ENCODE measurements at places on chromosomes 2 and 18. TPM values are rescaled to one million over a fixed set of nuclear protein-coding genes. Genes with fewer than 3 reads are reported as not detected.

The SKA1 gene
- 4.8 TPM for total RNA-seq

The TMEM163 gene
- 35.7 TPM for total RNA-seq

The DSC2 gene
- 8.3 TPM for total RNA-seq

The ZNF396 gene
- 6.8 TPM for total RNA-seq

The BOK gene
- 15.5 TPM for total RNA-seq

The CTNNA2 gene
- 117 TPM for total RNA-seq

The MAPRE3 gene
- total RNA-seq = 21.2 TPM

The ASPRV1 gene
- 4.9 TPM for total RNA-seq

The CNRIP1 gene
- total RNA-seq = 55.9 TPM

The RABL2A gene
- total RNA-seq = 10.4 TPM

The DLGAP1 gene
- total RNA-seq = 16.5 TPM

The CD8A gene
- 1.4 TPM for total RNA-seq

The LYG1 gene
- 0.69 TPM for total RNA-seq

The CACNB4 gene
- 62.9 TPM for total RNA-seq

The TMEM237 gene
- total RNA-seq = 45.3 TPM

The GCKR gene
- total RNA-seq = 0.77 TPM

The SPATA3 gene
- not detected for total RNA-seq

The GKN2 gene
- total RNA-seq = not detected

The PLEK gene
- 7.2 TPM for total RNA-seq

The SPDYA gene
- 2.3 TPM for total RNA-seq

The IHH gene
- 0.28 TPM for total RNA-seq

The C2orf15 gene
- 2.8 TPM for total RNA-seq

The LINC00305 gene
- not detected for total RNA-seq

The PXDN gene
- 53.5 TPM for total RNA-seq

The MC5R gene
- total RNA-seq = 0.22 TPM

The CXCR1 gene
- total RNA-seq = 0.89 TPM

The NAGK gene
- total RNA-seq = 41.2 TPM

The TMEM178A gene
- total RNA-seq = 17.3 TPM

The AGXT gene
- total RNA-seq = not detected

The ANKRD62 gene
- 0.06 TPM for total RNA-seq

The TMEM198 gene
- 4.7 TPM for total RNA-seq

The OSR1 gene
- total RNA-seq = 24.8 TPM

The ABCG8 gene
- total RNA-seq = 0.33 TPM

The GPR35 gene
- total RNA-seq = 2.1 TPM

The ABCB11 gene
- 0.20 TPM for total RNA-seq

The GAD1 gene
- total RNA-seq = 17.2 TPM

The TNFAIP6 gene
- 2.9 TPM for total RNA-seq

The ELOA2 gene
- total RNA-seq = not detected

The FBXO15 gene
- total RNA-seq = 6.5 TPM

The ALPG gene
- total RNA-seq = not detected

The RGPD3 gene
- total RNA-seq = 0.50 TPM

The SIX2 gene
- total RNA-seq = 0.40 TPM

The SCYGR1 gene
- total RNA-seq = not detected

The ABCG5 gene
- 0.06 TPM for total RNA-seq

The GPAT2 gene
- 0.79 TPM for total RNA-seq

The MRPL44 gene
- total RNA-seq = 51.7 TPM

All from spinal cord (tissue), 10 donors.